ENCODE measurements at places on chromosomes 2 and 18.
A peak's percentile ranks its signal among the peaks of the same experiment; 100 is the strongest.

DNA sequence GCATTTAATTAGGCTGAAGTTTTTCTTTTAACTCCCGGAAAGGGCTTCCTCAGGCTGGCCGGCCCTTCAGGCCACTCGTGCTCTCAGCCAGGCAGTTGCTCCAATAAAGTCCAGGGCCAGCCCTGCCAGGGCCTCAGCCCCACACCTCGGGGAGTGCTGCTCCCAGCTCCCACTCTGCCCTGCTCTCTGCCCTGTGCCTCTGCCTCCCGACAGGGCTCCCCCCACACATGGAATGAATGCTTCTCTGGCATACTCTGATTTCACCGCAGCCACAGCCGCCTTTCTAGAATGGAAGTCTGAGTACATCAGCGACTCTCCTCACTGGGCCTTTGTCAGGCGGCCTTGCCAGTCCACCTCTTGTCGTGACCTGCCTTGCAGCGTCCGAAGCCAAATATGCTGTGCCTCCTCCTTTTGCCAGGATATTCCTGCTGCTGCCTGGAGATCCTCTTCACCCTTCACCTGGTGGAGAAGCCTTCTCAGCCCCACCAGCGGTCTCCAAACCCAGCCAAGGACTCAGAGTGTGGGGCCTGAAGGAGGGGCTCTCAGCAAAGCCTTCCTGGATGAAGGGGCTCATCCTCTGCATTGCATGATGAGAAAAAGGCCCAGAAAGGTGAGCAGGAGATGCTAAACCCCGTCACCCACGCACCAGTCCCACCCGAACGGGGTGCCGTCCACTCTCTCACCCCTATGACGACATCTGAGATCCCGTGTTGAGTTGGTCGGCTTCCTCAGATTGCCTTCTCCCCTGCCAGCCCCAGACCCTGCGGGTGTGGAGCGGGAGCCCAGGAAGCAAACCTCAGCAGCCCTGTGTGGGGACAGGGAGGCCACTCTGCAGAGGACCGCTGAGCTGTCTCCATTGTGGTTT is 472.7 kb upstream of the HS6ST1 start:
- DNase-seq = no peak
- no peak overlapping the region for H3K4me3 ChIP-seq

GRCh38 chr18:9539283-9539682 is 64.0 kb downstream of the RALBP1 start:
- no peak for DNase-seq
- H3K36me3 ChIP-seq = peaks cover 20% of the 10 kb centered on the region

DNA sequence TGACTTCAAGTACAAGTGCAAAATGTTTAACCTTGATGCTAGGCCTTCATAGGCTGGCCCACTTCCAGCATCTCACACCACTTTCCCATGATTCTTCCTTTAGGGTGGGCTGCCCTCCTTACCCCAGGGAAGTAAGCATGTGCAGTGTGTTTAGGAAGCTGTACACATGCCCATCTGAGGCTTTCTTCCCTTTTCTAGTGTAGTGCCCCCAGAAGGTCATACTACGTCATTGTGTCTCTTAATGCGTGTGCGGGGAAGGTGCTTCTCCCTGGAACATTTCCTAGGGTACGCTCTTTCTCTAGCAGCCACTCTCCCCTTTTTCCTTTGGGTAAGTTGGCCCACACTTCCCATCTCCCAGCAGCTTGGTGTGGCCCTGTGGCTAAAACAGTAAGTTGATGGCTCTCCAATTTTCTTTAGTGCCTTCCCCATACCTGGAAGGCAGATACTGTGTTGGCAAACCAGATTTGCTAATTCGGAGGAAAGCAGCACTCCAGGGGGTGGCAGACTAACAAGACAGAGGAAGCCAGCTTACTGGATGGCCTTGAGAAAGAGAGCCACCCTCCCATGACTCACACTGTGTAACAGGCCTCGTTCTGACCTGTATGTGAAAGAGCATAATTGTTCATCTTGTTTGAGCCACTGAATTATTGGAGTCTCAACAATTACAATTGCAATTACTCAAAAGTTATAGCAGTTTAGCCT is 1.1 kb upstream of the SULT6B1 start:
- no peaks in the 10 kb centered on the region for H3K4me1 ChIP-seq
- peak overlapping the region; percentile 38 for H3K27ac ChIP-seq
- no peaks in the 10 kb centered on the region for H3K36me3 ChIP-seq
- H3K4me3 ChIP-seq = no peak overlapping the region
- H3K27me3 ChIP-seq = no peaks in the 10 kb centered on the region
- DNase-seq = no peak

DNA sequence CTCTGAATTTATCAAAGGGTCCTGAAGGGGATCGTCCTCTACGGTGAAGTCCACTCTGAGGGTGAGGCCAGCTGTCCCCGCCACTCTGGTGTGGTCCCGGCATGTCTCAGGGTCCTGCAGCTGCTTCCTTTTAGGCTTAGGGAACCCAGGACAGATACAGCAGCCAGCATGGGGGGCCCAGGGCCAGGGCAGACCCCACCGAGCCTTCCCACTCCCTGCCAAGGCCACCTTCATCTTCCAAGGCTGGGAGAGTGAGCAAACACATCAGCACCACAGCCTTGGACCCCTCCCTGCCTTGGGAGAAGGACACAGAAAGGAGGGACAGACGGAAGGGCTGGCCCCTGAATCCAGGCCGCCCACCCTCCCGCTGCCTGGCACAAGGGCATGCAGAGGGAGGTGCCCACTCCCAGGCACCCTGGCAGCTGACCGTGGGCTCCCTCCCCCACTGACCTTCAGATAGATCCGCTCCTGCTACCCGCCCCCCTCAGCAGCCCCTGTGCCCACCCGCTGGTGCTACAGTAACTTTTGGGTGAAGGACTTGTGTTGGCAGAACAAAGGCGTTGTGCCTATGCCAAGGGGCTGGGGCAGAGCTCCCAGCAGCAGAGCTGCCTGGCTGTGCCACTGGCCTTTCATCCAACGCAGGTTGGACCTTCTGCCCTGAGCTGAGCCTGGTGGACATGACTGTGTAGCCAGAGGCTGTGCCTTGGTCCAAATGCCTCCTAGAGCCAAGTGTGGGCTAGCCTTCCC is 7.6 kb downstream of the CYP26B1 start:
- H3K4me1 ChIP-seq = no peaks in the 10 kb centered on the region
- H3K4me3 ChIP-seq = no peak overlapping the region

DNA sequence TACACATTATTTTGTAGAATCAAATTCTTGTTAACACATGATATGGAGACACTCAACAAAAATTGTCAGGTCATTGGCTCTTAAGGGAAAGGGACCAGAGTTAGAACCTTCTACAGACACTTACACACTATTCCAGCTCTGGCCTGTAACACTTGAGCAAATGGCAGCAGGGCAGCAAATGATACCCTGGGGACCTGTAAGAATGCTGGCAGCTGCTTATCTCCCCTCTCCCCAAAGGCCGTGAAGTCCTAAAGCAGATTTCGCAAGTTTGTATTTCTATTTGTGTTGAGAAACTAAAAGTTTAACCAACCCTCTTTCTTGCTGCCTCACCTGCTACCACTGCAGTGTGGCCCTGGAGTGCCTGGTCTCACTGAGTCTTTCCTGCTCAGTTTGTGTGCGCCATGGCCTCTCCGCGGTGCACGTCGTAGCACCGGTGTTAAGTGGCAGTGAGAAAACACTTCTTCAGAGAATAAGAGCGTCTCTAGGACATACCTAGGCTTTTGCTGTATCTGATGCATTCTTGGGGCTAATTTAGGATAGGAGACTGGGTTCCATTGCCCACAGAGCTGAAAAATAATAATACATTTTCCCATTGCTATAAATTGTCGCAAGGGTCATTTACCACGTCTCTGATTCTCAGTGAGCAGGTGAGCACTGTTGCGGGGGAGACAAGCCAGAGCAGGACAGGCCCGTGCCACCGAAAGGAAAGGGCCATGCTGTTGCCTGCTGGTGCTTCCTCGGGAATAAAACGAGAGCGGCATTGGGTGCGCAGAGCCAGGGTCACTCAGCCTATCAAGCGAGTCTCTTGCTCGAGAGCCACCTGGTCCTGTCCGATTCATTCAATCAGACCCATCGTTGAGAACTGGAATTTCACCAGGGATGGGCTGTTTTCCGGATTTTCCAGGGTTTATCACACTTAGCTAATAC is 204.9 kb downstream of the PTGR3 start:
- no peak overlapping the region for H3K4me3 ChIP-seq
- H3K36me3 ChIP-seq = no peaks in the 10 kb centered on the region
- no peaks in the 10 kb centered on the region for H3K27me3 ChIP-seq
- H3K27ac ChIP-seq = no peak overlapping the region
- DNase-seq = no peak
